Iris pigment epithelial cell (primary cell): ENCODE measurements at places on chromosomes 4 and X.

DNA sequence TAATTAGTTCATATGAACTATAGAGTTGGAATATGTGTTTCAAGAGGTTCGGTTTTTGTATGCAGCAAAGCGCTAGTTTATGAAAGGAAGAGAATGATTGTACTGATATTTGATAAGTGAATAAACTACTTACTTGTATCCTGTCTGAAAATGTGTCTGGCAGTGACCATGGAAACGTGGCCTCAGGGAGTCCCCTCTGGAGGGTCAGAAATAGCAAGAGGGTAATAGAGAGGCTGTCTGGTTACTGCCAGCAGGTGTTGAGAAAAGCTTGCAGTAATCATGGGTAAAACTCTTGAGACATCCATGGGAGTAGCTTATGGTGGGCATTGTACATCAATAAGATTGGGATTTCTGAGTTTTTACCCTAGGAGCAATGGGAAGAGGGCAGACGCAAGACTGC, 77.1 kb downstream of the DCLK2 start:
- DNase-seq: no peak

GRCh38 chr4:113483131-113483530, 278.4 kb downstream of the CAMK2D start:
- no peak for DNase-seq

GRCh38 chrX:139563251-139563650, 32.7 kb downstream of the F9 start:
- peak; percentile 2 for DNase-seq

DNA sequence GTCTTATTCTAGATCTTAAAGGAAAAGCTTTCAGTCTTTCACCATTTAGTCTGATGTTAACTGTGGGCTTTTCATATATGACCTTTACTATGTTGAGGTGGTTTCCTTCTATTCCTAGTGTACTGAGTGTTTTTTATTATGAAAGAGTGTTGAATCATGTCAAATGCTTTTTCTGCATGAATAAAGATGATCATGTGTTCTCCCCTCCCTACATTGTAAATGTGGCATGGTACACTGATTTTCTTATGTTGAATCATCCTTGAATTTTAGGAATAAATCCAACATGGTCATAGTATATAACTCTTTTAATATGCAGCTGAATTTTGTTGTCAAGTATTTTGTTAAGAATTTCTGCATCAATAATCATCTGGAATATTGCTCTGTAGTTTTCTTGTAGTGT, 4.3 kb downstream of the CLGN start:
- peak; percentile 14 for DNase-seq

DNA sequence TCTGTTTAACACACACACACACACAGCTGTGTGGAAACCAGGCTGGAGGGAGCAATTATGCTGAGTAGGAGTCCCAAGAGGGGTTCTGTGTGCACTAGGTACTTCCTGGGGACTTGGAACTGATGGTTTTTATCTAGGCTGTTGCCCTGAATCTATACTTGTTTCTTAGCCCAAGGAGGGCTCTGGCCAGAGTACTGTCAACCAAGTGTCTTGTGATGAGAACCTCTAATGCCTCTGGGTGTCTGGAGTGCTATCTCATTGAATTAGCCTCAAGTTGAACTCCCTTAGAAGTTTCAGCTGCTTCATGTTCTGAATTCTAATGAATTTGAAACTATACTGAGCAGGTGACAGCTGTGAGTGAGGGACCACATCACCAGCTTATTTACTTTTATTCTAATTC, 16.6 kb downstream of the ARHGAP24 start:
- no peak for DNase-seq
